NCI-H82 (cell line): ENCODE measurements at places on chromosomes 2 and 18.

- DNase-seq: peak; percentile 61
These were observed 183.2 kb downstream of the FAM210A start for GRCh38 chr18:13543144-13543543.

GRCh38 chr2:108921096-108922030 is 67.7 kb downstream of the EDAR start:
- DNase-seq: no peak

DNA sequence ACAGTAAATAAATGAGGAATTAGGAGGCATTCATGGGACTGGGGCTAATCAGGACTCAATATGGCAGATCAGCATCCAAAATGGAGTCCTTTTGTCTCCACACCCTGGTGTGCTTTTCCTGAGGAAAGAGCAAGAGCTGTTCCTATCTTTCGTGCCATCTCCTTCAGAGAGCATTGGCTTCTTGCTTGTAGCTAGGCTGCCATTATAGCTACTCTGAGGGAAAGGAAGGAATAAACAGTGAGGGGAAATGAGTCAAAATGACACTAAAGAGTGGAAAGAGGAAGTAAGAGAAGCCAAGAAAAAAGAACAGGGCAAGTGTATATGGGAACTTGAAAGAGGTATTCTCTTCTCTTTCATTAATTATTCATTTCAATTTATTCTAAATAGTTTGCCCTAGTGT is 8.4 kb upstream of the NMI start:
- DNase-seq: no peak

- DNase-seq: peak; percentile 79
These were observed 31.1 kb upstream of the SPAG16 start for GRCh38 chr2:213253162-213253561.

GRCh38 chr18:64407606-64408005 is 258.7 kb upstream of the LINC00305 start:
- DNase-seq: no peak

- DNase-seq: no peak
These were observed 310.3 kb upstream of the DLGAP1 start for GRCh38 chr18:4765401-4765800.

DNA sequence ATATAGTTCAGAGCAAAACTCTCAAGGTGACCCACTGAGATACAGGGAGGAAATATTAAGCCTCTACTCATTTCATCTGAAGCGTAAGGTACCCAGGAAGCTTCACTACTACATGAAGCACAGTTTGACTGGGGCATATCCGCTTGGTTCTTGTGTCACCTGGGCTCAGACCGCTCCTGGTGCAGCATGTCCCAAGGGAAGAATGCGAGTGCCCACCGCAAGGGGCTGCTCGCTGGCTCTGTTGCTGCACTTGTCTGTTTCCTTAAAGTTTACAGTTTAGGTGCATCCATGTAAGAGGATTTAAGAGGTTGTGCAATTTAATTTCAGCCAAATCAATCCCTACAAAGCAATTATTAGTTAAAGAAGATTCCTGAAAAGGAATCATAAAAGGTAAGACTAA is 507.8 kb downstream of the FBXO15 start:
- no peak for DNase-seq

DNA sequence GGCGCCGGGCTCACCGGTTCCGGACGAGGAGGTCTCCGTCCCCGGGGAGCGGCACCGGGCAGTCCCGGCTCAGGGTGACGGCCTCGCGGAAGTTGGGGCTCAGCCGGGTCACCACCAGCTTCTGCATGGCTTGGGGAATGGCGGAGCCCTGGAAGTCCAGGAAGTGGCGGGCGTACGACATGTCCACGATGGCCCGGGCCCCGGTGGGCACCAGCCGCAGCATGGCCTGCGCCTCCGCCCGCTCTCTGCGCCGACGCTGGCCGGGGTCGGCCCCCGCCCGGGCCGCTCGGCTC is 157 bp downstream of the PTGR3 start:
- DNase-seq: no peak

DNA sequence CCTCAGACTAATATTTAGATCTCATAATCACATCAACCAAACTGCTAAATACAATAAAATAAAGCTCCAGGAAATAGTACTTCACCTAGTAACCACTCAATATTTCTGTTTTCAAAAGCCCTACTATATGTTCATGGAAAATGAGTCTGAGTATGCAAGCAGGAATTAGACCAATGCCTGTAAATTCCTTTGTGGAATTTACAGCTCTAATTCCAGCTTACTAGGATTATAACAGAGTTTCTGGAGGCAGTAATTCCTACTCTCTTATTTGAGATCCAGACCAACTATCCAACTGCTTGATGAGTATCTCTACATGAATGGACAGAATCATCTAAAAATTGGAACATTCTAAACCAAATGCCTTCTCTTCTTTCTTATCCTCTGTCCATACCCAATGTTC is 11.6 kb downstream of the CDKL4 start:
- DNase-seq: peak; percentile 23

DNA sequence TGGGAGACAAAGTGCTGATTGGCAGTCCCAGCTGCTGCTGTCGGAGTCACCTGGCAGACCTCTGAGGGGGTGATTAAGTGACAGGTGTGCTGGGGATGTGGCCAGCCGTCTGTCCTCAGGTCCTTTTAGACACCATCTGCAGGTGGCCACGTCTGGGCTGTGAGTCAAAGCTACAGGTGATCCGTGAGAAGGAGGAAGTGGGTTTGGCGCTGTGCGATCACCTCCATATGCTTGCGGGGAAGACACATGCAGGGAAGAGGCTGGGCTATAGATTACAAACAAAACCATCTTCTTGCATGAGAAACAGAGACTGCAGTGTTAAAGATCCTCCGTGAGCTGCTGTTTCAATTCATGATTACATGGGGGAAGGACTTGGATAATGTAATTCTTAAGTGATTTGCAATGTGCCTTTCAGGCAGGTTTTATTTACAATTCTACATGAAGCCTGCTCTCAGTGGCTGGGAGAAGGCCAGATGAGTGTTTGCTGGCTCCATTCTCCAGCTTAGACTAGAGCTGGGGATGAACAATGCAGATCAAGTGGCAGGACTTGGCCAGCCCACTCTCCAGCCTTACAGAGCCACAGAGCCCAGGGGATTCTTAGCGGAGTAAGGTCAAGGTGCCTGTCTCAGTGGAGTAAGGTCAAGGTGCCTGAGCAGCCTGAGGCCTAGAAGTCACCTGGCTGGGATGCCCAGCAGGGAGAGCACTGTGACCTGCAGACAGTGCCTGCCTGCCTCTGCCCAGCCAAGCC is 87.8 kb downstream of the LYPD1 start:
- peak; percentile 44 for DNase-seq

GRCh38 chr2:122639176-122639575 is 883.7 kb downstream of the TSN start:
- no peak for DNase-seq

GRCh38 chr18:75790111-75790510 is 362.6 kb upstream of the SMIM21 start:
- DNase-seq: no peak

- DNase-seq: no peak
These were observed 2.3 kb upstream of the ACTG2 start for GRCh38 chr2:73890301-73891092.

DNA sequence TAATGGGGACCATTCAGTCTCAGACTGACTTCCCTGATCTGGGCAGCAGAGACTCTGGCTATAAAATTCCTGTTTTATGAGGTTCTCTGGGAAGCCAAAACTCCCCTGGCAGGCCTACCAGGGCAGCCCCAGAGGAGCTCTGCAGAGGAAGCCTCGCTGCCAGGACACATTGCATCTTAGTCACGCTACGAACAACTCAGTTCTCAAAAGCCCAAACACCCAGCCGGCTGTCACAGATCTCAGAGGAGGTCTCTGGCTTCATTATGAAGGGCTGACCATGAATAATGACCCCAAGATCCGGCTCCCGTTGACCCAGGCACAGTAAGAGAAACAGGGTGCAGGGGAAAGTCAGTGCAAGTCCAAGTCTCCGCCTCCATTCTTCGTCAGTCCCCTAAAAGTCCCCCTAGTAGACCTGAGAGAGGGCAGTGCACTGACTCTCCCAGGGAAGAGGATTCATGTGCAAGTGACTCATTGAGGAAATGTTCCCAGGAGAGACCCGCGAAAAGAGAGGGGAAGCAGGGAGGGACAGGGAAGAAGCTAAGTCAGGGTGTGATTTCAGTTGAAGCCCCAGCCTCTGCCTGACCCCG is 212.3 kb downstream of the CYP26B1 start:
- DNase-seq: no peak

DNA sequence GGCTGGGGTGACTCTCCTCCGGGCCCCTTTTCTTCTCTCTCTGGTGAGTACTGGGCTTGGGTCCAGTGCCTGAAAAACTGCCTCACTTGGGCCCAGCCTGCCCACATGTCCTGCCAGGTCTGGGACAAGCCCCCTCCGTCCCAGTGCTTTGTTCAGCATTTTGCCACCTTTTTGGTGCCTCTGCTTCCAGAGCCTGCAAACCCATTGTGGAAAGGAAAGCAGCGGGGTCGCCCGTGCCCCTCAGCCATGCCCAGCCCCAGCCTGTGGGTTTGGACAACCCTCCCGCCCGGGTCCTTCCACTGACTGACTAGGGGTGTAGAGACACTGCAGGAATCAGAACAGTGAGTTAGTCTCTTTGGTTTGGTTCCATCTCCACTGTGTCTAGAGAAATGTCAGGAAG is 140.7 kb upstream of the ALKAL2 start:
- DNase-seq: no peak

DNA sequence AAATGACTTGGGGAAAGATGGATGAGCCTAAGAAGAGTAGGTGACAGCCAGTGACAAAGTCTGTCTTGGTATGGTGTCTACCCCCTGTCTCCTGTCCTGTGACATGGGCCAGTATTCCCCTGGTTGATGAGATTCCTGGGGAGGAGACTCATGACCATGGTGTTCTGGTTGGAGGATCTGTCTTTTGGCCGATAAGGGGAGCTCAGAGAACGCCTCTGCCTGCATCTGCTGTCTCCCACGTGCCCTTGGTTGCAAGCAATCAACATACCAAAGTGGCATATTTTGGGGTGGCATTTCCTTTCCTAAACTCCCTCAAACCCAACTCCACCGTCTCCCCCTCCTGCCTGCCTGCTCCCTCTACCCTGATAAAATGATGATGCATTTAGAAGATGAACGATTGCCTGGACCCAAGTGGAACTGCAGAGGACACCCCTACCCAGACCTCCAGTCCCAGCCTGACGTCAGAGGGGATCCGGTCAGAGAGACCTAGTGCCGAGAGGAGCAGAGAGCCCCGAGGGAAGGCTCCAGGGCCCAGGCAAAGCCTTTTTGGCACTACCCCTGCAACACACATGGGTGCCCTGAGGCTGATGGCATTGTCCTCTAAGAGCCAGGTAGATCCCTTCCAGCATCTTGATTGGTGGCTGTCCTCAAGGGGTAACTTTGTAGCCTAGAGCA is 124.2 kb upstream of the MSH6 start:
- DNase-seq: no peak

DNA sequence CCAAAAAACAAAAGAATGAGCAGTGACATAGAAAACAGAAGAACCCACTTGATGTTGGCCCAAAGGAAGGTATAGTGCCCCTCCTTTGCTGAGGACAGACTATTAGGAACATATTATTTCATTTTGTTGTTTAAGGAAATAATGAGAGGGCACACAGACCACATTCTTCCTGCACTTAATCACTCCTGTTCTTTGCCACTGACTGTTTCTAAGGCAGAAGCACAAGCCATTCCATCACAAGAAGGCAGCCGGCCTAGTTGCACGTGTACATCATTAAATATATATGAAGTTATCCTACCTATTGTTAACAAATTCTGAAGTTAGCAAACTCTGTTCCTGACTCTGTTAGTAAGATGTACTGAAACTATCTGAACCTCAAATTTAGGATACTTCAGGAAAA is 110.0 kb downstream of the LNPK start:
- no peak for DNase-seq

- no peak for DNase-seq
These were observed 105.6 kb downstream of the CRIM1 start for GRCh38 chr2:36461039-36461681.

- DNase-seq: no peak
These were observed 37.0 kb upstream of the YWHAQ start for GRCh38 chr2:9667826-9668225.

DNA sequence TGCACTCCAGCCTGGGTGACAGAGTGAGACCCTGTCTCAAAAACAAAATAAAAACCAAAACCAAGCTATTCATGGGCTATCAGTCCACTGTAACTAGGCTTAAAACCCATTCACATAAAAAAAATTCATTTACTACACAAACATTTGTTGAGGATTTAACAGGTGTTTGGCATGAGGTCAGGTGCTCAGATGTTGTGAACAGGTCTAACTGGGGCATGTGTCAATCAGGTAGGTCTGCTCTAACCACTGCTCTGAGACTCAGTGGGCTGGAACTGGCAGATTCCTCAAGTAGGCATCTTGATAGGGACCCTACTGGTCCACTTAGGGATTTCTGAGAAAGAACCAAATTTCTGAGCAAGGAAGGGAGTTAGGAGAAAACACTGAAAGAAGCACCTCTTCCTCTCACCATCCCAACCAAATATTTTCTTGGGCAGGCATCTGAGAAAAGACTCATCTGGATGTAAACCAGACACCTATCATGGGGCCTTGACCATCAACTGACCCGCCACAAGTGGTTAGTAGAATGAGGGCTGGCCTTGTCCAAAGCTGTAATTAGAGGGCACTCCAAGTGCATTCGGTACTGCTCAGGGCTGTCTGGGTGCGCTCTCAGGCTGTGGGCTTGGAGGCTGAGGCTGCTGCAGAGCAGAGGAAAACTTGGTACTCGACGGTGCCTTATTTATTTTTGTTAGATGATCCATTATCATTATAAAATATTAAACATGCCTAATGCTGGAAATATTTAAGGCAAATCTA is 33.9 kb downstream of the WIPF1 start:
- no peak for DNase-seq

DNA sequence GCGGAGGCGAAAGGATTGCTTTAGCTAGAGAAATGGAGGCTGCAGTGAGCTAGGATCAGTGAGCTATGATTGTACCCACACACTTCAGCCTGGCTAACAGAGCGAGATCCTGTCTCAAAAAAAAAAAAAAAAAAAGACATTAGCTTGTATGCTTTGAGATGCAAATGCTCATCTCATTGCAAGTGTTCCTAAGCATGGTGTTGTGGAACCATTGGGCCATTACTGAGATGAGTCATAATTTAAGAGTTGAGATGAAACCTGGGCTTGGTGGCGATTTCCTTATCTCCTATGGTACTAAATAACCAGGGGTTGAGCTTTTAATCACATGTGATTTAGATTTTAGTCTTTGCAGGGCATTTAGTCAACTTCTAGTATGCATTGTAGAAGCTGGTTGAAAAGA is 2.2 kb downstream of the PLEKHA3 start:
- DNase-seq: peak; percentile 17

- no peak for DNase-seq
These were observed 5.1 kb upstream of the PROM2 start for GRCh38 chr2:95269036-95269680.

GRCh38 chr2:64812285-64812684 is 158.6 kb upstream of the SERTAD2 start:
- no peak for DNase-seq

DNA sequence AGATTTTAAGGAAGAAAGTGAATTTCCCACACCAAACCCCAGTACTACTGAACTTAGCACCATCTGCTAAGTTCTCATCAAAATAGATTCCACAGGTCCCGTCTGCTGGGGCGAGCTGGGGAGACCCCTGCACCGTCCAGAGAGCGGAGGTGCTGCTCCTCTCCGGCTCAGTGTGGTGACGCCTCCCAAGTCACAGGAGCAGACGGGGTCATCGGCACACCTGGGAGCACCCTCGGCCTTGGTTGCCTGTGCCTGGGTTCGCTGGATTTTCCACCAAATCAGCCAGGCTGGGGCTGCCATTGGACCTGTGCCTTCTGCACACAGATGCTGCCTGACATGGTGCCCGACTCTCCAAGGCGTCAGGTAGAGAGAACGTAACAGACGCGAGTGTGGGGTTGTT is 141.3 kb downstream of the PXDN start:
- DNase-seq: no peak
